GM18507 (cell line): ENCODE measurements at places on chromosomes 11 and 22.

GRCh38 chr11:122258446-122259194 lies 142.6 kb upstream of the BLID start:
- DNase-seq, result no peak

DNA sequence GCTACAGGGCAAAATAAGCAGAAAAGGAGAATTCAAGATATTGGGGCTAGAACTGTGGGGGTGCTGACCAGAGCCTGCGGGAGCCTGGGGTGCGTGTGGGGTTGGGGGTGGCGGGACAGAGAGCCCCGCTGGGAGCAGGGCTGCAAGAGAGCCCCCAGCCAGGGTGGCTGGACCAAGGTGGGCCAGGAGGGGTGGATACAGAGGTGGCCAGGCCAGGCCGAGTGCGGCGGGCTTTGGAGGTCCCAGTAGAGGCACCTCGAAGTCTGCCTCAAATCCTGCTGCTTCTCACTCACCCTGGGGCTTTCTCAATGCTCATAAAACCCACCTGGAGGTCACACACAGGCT lies 16.9 kb upstream of the MUC5B start:
- DNase-seq, result no peak

DNA sequence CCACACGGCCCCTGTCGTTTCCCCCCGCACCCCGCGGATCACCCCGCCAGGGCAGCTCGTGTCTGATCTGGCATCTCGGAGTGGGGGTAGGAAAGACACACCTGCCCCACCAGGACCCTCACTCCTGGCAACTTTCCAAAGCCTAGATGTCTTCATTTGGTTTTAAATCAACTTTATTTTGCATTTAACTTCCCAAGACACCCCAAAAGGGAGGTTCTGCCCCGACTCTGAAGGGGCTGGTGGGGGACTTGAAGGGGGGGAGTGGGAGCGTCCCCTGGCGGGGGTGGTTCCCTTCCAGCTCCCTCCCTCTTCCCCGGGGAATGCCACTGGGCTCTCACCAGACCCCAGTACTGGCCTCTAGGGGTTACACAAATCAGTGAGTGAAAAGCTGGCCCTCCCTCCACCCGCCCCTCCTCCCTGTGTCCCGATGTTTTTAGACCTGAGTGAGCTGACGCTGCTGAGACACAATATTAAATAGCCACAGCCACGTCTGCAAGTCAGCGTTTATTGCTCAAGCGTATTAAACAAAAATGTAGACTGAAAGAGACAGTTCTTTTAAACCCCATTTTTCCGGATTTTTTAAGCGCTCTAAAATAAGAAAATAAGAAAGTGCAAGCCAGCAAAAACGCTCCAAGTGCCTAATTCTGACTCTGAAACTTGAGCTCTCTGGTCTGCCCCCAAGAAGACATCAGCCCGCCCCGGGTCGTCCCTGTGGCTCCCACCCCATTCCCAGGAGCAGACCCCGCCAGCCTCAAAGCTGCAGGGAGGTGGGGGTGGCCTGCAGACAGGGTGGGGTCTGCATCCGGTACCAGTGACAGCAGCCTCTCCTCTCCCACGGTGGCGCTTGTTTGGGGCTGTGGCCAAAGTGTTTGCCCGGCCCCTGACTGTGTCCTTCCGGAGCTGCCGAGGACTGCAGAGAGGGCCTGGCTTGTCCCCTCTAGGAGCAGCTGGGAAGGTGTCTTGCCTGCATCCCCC lies 1.1 kb upstream of the TTLL8 start:
- DNase-seq, result no peak

DNA sequence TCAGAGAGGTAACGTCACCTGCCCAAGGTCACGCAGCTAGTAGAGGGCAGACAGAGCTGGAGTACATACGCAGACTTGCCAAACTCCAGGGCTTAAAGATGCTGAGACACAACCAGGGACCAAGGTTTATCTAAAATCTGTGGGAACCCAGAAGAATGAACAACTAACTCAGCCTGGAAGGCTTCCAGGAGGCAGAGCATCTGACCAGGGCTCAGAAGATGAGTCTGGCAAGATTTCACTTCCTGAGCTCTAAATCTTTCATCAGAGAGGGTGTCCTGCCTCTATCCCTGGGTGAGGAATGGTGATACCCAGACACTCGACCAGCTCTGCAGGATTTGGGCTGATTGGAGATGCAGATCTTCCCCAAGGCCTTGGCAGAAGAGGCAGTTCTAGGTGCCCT lies 9.1 kb downstream of the GAL3ST1 start:
- DNase-seq, result no peak

- no peak for DNase-seq
Measured at GRCh38 chr11:125874556-125875124, 12.8 kb upstream of the HYLS1 start.
